ENCODE measurements at places on chromosomes 3 and 15.
A peak's percentile ranks its signal among the peaks of the same experiment; 100 is the strongest.

DNA sequence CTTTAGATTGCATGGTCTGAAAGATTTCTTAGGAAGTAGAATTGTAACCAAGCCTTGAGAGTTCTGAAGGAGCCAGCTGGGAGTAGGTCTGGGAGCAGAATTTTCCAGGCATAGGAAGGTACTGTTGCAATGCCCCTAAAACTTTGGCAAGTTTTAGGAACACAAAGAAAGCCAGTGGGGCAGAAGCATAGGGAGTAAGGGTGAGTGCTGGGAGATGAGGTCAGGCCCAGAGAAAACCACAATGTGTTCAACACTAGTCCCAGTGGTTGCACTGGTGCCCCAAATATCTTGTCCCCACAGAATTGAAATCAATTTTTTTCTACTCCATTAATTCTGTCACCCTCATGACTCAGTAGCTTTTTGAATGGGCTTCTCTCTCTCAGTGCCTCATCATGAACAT lies 120.7 kb upstream of the GALNT15 start:
- no peak for DNase-seq

DNA sequence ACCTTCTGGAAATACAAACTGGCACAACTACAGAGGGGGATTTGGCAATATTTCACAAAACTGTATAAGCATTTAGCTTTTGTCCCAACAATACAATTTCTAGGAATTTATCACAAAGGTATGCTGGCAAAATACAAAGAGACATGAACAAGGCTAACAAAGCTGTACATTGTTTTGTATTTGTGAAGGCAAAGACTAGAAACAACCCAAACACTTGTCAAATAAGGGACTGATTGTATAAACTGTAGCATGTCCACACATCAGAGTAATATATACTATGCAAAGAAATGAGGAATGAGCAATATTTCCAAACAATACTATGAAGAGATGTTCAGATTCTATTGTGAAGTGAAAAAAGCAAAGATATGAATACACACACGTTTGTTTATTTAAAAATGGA lies 26.4 kb downstream of the CP start:
- DNase-seq: no peak

GRCh38 chr3:196519718-196520082 lies 4.6 kb upstream of the SMCO1 start:
- DNase-seq: peak; percentile 42

GRCh38 chr3:158748237-158748828 lies 16.1 kb upstream of the RARRES1 start:
- DNase-seq: no peak

GRCh38 chr3:129259612-129260477 lies 10.4 kb downstream of the COPG1 start:
- no peak for DNase-seq

DNA sequence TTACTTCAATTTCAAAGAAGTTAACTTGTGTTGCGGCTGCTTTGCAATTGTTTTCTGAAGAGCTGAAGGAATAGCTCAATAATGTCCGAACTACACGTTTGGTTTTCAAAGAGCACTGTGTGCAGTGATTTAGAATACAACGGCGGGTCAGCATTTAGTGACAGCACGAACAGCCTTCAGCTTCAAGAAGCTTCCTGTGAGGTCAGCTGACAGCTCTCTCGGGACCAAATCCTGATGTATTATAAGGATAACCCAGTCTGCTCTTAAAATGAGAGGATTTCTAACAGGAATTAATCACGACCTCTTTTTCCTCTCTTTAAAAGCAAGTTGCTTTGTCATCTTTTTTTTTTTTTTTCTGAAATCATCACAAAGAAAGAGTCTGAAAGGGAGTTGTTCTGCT lies 97.9 kb upstream of the UNC13C start:
- no peak for DNase-seq

All from NB4 (cell line).